ENCODE measurements at places on chromosomes 11 and 22. TPM values are rescaled to one million over a fixed set of nuclear protein-coding genes. Genes with fewer than 3 reads are reported as not detected.

P2RX6 gene
- polyA plus RNA-seq: 2.3 TPM

GRIA4 gene
- polyA plus RNA-seq: 0.85 TPM

CEND1 gene
- polyA plus RNA-seq: 1.1 TPM

DLG2 gene
- 15.6 TPM for polyA plus RNA-seq

GRCh38 chr11:60926500-60926899, 2.2 kb downstream of the TMEM132A start:
- DNase-seq: no peak

- DNase-seq: no peak
Observed at GRCh38 chr11:132142554-132142953, 772.1 kb downstream of the NTM start.

- DNase-seq: peak; percentile 68
Observed at GRCh38 chr11:60840470-60841430, 1.2 kb upstream of the CCDC86 start.

- DNase-seq: no peak
Observed at GRCh38 chr11:112513417-112513816, 252.8 kb upstream of the PLET1 start.

- no peak for DNase-seq
Observed at GRCh38 chr11:64094463-64095260, 58.9 kb downstream of the FLRT1 start.

DNA sequence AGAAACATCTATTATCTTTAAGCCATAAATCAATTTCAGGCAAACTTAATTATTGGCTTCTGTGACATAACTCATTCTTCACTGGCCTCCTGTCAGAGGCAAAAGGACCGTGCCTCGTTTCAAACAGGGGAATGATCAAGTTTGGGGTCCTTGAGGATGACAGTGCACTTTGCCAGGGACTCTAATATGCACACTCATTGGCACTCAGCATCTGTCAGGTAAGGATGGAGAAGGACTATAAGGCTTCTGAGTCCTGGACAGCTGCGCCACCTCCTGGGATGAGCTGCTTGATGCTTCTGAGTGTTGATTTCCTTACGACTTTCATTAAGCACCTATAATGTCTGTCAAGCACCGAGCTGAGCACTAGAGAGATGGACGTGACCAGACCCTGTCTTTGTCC, 20.2 kb downstream of the BPIFC start:
- DNase-seq: no peak

GRCh38 chr22:26828311-26828710, 170.9 kb downstream of the MIAT start:
- no peak for DNase-seq

DNA sequence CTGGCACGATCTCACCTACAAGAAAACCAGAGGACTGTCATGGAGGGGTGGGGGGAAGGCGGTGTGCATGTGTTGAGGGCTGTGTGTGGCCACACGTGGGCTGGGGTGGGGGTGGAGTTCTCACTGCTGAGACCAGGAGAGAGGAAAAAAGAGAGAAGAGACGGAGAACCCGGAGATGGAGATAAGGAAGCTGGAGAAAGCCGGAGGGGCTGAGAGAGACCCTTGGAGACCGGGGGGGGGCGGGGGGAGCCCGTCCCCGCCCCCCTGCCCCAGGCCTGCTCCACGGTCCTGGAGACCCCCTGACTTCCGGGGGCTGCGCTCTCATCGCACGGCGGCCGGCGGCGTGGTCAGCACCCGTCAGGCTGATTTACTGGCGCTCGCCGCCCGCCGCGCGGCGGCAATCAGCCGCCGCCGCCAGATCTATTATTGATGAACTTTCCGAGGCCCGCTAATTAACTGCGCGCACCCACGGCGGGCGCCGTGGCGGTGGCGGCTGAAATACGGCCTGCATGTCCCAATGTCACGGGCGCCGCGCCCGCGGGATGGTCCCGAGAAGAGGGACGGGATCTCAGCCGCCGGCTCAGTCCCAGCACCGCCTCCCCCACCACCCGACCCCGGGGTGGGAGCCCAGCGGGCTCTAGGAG, 187.4 kb downstream of the MN1 start:
- DNase-seq: no peak

DNA sequence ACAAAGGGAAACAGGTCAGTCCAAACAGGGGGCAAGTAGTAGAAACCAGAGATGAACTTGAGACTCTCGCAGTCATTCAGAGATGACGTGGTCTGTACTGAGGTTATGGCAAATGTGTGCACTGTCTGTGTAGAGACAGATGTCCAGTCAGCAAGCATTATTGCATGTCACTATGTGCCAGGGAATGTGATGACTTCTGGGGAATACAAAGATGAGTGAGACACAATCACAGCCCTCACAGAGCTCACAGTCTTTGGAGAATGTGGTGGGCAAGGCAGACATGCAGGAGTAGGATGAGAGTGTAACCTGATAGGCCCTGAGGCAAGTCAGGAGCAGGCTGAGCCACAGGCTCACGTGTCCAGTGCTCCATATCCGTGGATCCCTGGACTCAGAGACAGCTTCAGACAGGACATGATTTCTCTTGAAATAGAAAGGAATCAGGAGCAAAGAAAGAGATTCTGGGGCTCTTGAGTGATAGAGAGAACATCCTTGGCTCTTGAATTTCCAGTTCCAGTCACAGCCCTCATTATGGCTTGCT, 550.7 kb downstream of the ETS1 start:
- no peak for DNase-seq

GRCh38 chr22:35299217-35299672, 449 bp upstream of the TOM1 start:
- DNase-seq: no peak

All from left renal cortex interstitium (tissue), 4 donors.